Activated T-helper 9 cell treated with anti-CD3 and anti-CD28 coated beads, Interleukin-2, amount 50 U/mL, for 16 hours (primary cell): ENCODE measurements at places on chromosomes 11 and 22.
A peak's percentile ranks its signal among the peaks of the same experiment; 100 is the strongest.

DNA sequence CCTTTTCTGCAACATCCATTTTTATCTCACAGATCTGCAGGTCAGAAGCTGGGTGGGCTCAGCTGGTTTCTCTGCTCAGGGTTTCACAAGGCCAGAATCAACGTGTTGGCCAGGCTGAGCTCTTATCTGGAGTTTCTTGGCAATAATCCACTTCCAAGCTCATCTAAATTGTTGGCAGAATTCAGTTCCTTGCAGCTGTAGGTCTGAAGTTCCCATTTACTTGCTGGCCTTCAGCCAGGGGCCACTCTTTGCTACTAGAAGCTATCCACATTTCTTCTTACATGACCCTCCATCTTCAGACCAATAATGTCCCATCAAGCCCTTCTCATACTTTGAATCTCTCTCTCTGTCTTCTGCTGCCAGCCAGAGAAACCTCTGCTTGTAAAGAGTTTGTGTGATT lies 103.5 kb downstream of the WNT11 start:
- no peak for DNase-seq

- no peak for DNase-seq
These were observed 44.8 kb upstream of the SLC22A12 start for GRCh38 chr11:64546176-64546575.

- DNase-seq: peak; percentile 57
These were observed 268.4 kb downstream of the ETS1 start for GRCh38 chr11:128318856-128319474.

DNA sequence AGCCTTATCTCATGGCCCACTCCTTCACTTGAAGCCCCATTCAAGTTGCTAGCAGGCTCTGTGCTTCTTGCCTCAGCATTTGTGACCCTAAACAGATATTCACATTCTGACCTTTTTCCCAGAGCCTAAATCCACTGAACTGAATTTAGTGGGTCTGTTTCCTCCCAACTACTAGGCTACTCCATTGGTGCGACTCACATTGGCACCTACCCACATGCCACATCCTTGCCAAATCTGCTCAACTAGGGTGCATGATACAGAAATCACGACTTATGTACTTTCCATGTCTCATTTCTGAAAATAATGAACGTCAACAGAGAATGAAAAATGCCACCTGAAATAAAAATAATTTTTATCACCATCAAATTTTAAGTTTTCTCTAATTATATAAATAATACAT lies 8.4 kb upstream of the MMP12 start:
- DNase-seq: no peak

DNA sequence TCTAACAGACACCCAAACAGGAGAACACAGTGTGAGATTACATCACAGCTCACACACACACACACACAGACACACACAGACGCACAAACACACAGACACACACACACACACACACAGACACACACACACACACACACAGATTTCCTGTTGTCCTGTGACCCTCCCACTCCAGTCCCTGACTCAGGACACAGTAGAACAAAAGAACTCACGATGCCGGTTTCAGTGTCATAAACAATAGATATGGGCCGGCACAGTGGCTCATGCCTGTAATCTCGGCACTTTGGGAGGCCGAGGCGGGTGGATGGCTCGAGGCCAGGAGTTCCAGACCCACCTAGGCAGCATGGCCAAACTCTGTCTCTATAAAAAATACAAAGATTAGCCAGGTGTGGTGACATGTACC lies 13.8 kb upstream of the KAT5 start:
- no peak for DNase-seq
